ENCODE measurements at places on chromosomes 2 and 18.

GRCh38 chr2:241037498-241037897 is 39.1 kb downstream of the SNED1 start:
- no peak for DNase-seq

DNA sequence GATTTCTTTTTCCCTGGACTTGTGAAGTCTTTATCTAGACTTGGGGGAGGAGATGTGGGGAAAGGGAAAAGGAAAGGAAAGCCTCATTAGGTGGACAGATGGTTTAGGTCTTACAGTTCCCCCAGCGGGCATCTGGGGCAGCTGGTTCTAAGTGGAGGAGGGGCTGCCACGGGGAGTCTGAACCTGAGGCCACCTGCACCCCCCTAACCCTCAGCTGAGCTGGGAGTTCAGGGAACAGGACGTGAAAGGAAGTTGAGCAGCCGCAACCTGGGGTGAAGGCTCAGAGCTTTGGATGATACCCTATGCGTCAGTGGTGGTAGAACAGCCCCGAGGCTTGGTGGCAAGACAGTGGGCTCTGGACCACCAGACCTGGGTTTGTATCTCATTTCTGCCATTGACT is 26.8 kb downstream of the ITM2C start:
- no peak for DNase-seq

DNA sequence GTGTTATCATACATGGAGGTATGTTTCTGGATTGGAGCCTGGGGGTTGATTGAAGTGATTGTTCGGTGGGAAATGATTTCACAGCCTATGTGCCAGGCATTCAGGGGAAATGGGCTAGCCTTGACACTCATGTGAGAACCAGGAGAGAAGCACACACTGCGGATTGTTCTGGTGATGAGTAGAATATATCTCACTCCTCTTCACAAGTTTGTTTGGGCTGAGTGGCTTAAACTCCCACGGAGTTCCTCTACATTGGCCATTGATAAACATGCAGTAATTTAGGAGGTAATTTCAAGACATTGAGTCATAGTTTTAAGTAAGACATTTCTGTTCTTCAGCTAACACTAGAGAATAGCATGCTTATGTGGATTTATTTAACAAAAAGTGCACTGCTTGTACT is 498.9 kb upstream of the NETO1 start:
- DNase-seq = no peak

DNA sequence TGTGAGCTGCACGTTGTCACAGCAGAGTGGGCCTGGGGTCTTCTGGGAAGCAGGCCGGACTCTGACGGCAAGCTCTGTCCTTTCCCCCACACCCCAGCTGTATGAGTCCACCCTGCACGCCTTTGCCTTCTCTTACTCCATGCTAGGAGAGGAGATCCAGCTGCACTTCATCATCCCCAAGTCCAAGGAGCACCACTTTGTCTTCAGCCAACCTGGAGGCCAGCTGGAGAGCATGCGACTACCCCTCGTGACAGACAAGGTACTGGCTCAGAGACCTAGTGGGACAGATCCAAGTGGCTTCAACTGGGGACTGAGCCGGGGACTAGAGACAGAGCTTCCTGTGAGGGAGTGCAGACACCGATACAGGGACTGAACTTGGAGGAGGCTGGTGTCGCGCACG is 40.1 kb downstream of the NTSR2 start:
- no peak for DNase-seq

GRCh38 chr2:55556809-55557208 is 37.3 kb downstream of the CFAP36 start:
- no peak for DNase-seq

GRCh38 chr18:22556222-22557167 is 138.8 kb upstream of the CTAGE1 start:
- DNase-seq = no peak

GRCh38 chr2:101516823-101517690 is 42.1 kb upstream of the RFX8 start:
- DNase-seq = no peak

- no peak for DNase-seq
Observed at GRCh38 chr2:237207646-237208045, 122.0 kb downstream of the COPS8 start.

GRCh38 chr2:187461294-187462261 is 13.5 kb upstream of the CALCRL start:
- no peak for DNase-seq

GRCh38 chr2:191574232-191574631 is 103.7 kb upstream of the NABP1 start:
- DNase-seq = no peak

DNA sequence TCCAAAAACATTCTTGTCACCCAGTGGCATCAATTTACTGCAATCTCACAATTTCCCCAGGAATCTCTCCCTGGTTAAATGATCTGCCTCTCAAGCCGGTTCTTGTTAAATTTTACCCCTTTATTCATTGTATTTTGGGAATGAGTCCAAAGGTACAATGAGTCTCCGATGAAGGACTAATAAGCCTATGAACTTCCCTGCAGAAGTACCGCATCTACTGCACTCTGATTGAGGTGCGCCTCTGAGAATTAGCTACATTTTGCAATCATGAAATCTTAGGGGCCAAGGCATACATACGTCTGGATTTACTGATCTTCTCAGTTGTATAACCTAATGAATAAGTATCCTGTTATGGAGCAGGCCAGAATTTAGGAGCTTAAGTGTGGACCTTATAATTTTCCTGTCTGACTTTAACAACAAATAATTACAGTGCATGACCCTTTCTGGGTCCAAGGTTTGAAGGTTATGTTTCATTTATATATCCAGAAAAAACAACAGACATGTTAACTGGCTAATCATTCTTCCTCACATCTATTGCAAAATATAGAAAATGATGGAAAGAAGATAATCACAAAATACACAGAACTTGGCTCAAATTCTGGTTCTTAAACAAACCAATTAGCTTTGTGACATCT is 261.8 kb upstream of the NRXN1 start:
- DNase-seq = no peak

- no peak for DNase-seq
Observed at GRCh38 chr18:30406728-30407127, 635.8 kb downstream of the DSC3 start.

DNA sequence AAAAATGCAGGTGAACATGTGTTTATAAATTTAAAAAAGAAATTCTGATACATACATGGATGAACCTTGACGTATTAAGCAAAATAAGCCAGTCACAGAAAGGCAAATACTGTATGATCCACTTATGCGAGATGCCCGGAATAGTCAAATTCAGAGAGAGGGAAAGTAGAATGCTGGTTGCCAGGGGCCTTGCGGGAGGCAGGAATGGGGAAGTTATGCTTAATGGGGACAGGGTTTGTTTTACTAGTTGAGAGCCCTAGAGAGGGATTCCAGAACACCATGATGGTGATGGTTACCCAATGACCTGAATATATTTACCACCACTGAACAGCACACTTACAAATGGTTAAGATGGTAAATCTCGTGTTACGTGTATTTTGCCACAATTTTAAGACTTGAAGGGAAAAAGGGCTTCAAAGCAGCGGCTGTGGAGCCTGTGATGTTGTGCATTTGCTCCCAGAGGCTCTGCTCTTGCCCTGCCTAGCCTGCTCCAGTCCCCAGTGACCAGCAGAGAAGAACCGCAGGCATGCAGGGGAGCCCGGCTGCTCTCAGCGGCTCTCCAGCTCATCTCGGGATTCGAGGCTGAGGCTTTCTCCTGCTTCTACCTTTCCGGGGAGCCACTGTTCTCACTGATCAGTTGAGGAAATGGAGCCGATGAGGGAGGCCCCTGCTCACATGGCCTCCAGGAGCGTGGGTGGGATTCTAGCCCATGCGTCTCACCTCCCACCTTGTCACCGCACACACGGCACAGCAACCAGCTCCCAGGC is 51.7 kb upstream of the TFCP2L1 start:
- no peak for DNase-seq

DNA sequence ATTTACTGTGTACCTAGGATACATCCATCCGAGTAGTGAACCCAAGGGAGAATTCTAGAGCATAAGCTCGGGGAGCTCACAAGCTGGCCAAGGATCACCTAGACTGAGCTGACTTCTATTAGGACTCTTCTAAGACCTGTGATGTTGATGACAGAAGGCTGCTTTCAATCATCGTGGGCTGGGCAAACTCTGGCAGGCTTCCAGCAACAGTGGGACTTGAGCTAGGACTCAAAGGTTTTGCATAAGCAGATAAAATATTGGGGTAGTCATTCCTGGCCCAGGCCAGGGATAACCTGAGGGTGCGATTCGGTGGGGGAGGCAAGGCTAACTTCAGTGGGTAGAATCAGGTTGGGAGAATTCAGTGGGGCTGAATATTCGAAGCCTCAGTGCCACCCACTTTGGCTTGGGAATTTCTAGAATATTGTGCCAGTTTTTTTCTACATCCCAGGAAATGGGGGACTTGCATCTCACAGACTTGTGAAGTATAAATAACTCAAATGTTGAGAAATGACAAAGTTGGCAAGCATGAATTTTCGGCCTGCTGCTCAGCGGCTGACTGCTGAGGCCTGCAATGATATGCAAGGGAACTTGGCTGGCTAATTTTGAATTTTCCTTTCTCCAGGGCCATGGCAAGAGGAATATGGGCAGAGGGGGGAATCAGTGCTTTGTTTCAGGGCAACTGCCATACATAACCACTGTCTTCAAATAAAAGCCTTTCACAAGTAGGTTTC is 274.3 kb downstream of the PRKCE start:
- no peak for DNase-seq

DNA sequence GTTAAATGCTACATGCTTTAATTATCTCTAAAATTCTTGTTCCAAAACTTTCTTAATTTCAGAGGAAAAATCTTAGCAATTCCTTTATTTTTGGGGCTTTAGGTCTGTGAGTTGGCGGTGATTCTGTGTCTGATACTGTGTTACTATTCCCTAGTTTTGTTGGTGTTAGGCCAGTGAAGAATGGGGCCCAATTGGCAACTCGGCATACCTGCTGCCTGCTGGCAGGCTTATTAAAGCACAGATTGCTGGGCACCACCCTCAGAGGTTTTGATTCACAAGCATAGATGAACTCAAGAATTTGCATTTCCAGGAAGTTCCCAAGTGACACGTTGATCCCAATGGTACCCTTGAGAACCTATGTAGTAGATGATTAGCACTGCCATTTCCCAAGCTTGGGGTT is 101.6 kb downstream of the OSBPL6 start:
- no peak for DNase-seq

DNA sequence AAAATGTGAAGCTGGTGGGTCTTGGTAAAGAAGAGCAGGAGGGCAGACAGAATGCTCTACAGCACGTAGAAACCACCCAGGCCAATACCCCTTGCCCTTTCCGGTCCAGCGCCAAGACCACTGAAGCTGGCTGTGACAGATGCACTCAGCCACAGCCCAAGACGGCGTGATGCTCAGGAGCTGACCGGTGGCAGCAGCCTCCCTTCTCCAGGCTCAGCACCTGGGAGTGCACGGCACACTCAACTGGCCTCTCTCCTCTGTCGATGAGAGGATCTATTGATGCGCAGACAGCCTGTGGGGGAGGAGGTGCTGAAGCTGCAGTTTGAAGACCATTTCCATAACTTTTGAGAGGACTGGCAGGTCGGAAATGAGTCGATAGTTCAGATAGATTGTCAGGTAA is 141.0 kb upstream of the MYT1L start:
- DNase-seq = no peak

- no peak for DNase-seq
Observed at GRCh38 chr2:149058936-149059335, 20.4 kb downstream of the LYPD6B start.

GRCh38 chr18:65788373-65788772 is 37.6 kb downstream of the CDH7 start:
- DNase-seq = peak; percentile 56

GRCh38 chr2:239008677-239009588 is 161.0 kb downstream of the TWIST2 start:
- no peak for DNase-seq

- DNase-seq = no peak
Observed at GRCh38 chr18:29712785-29713184, 1329.8 kb downstream of the DSC3 start.

DNA sequence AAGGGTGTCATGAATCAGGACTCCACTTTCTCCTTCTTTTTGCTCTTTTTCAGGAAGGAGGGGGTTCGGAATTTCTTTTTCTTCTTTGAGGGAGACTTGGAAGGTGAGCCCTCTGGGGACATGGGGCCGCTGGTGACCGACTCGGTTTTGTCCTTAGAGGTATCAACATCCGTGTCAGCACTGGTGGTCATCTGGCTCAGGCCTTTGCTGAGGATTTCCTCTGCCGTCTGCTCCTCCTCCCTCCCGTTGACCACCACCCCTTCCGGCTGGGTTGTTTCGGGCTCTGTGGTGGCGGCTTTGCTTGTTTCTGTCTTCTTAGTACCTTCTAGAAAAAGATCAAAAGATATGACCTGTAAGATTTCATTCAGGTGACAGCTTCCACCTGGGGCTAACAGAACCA is 104.6 kb downstream of the ADD2 start:
- no peak for DNase-seq

GRCh38 chr2:9288681-9289338 is 82.2 kb downstream of the ASAP2 start:
- DNase-seq = no peak

DNA sequence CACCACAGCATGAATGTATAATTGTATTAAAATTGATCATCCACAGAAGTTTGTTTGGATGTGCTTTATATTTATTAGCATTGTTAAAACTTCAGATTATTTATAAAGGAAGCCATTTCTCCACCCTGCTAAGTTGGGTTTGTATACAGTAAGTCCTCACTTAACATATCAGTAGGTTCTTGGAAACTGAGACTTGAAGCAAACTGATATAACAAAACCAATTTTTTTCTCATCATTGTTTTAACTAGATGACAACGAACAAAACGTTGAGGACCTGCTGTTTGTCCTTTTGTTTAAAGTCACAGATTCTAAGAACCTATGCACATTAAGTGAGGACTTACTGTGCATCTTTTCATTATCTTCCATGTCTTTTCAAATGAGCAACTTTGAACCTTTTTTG is 17.1 kb downstream of the C2orf69 start:
- no peak for DNase-seq

GRCh38 chr2:224846161-224846560 is 130.0 kb upstream of the CCDC195 start:
- no peak for DNase-seq

GRCh38 chr2:95262896-95263542 is 11.2 kb upstream of the PROM2 start:
- DNase-seq = no peak

DNA sequence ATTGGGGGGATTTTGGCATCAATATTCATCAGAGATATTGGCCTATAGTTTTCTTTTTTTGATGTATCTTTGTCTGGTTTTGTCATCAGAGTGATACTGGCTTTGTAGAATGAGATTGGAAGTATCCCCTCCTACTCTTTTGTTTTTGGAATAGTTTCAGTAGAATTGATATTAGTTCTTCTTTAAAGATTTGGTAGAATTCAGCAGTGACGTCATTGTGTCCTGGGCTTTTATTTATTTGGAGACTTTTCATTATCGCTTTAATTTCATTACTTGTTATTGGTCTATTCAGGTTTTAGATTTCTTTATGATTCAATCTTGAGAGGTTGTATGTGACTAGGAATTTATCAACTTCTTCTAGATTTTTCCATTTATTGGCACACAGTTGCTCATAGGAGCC is 825.5 kb upstream of the NXPH2 start:
- no peak for DNase-seq

DNA sequence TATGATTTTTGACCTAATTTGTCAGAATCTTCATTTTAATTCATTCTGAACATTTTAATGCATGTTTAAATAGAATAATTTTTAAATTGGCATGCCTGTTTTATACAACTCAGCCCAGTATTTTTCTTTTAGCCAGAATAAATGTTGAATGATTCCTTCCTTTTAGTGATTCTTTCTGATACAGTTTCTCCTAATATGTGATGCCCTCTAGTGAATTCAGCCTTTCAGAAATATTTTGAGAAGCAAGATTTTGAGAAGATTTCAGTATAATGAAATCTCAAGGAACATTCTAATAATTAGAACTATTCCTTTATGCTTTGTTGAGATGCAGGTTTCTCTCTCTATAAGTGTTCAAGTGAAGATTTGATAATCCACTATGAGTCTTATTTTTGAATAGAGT is 28.5 kb downstream of the LCLAT1 start:
- no peak for DNase-seq

All from NCI-H748 treated with DMSO at 0.1 percent for 48 hours (cell line).